ENCODE measurements at places on chromosomes 6 and 20.

DNA sequence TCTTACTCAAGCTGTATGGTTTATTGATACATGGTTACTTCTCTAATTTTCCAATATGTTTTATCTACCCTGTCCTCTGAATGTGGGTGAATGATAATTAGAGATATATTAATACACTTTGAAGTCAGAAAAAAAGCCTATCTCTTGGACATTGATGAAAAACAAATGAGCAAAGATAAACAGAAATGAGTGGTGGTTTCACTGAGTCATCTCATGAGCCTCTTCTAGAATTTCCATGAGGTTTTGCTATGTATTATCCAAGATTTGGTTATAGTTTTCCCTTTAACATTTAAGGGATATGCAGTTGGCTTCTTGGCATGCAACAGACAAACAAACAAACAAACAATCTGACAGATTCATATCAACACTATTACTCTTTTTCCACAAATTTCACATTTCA lies 586.8 kb downstream of the RFPL4B start:
- no peak for DNase-seq

- no peak for DNase-seq
Observed at GRCh38 chr20:17666481-17666880, 15.6 kb downstream of the RRBP1 start.

GRCh38 chr6:135319819-135320218 lies 138.7 kb downstream of the MYB start:
- no peak for DNase-seq

DNA sequence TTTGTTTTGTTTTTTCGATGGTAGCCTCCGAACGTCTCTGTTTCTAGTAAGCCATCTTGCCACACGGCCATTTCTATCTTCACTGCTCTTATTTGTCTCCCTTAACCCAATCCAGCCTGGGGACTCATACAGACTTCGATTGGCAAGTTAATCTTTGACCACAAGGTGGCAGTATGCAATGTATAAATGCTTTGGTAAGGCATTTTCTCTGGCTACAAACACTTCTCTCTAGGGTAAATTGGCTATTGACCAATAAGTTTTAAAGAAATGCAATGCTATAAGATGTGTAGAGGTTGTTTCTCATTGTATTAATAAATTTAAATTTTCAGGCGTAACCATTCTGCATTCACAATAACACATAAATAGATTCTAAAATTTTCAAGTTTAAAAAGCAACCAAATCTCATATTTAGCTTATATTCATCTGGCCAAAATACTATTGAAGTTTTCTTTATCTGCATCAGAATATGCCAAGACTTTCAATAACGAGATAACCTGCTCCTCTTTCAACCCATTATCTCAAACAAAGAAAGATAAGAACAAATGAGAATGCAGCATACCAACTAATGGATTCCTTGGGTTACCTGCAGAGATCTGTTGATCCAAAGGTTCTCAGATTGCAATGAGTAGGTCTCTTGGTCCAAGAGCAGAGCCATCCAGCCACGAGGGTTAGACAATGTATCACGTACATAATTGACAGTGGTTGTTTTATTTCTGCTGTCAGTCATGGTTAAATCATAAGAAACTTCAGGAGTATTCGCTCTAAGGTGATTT lies 231.9 kb downstream of the PKHD1 start:
- no peak for DNase-seq

- DNase-seq: no peak
Observed at GRCh38 chr6:97102145-97102790, 177.7 kb downstream of the KLHL32 start.

DNA sequence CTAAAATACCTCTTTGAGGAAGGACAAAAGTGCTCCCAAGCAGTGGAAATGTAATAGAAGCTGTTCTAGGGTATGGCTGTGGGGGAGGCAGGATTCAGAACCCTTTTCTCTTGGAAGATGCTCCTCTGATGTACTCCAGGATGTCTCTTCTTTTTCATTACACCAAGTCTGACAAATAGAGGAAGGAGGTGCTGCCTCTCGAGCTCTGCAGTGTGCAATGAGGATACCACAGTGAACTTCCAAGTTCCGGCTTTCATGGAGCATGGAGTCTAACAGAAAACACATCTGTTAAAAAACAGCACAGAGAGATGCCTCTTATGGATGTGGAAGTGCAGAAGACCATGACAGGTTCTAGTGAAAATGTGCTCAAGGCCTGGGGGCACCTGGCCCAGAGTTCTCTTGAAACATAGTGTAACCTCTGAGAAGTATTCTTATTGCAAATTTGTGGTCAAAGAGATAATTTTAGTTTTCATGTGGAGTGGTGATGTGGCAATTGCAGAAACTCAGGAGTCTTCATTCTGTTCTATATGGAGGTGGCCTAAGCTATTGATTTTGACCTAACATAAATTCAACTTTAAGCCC lies 362.0 kb upstream of the CITED2 start:
- no peak for DNase-seq

DNA sequence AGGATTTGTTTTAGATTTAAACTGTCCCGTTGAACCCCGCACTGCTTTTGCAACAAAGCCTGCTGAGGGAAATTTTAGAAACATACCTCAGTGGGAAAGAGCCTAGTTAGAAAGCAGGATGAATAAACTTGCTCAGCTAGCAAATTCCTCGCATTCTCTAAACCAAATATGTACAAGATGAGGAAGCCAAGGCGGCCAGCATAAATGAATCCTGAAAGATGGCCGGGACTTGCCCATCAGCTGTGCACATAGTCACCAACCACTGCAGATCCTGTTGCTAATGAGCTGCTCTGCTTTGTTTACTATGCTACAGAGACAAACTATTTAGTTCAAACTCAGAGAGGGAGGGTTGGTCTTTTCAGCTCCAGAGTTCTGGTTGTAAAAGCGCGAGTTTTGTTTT lies 49.0 kb downstream of the TMEM170B start:
- no peak for DNase-seq

GRCh38 chr6:77105091-77105490 lies 358.2 kb downstream of the HTR1B start:
- no peak for DNase-seq

- no peak for DNase-seq
Observed at GRCh38 chr6:34955442-34955841, 66.4 kb downstream of the ANKS1A start.

DNA sequence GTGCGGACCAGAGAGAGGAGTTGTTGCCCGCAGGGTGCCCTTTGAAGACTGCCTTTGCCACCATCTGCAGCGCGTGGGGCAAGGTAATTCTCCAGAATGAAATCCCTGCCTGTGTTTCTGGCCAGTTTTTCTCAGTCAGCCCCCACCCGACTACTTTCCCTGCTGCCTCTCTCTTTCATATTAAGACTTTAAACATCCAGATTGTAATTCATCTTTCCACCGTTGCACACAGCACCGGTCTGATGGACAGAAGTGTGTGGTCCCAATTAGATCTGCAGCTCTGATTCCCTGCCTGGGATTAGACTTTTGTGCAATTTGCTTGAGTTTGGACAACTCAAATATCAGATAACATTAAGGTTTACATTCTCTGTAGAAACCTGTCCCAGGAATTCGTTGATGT lies 489.0 kb downstream of the QKI start:
- DNase-seq: no peak

GRCh38 chr6:30074331-30075093 lies 1.1 kb downstream of the RNF39 start:
- no peak for DNase-seq

DNA sequence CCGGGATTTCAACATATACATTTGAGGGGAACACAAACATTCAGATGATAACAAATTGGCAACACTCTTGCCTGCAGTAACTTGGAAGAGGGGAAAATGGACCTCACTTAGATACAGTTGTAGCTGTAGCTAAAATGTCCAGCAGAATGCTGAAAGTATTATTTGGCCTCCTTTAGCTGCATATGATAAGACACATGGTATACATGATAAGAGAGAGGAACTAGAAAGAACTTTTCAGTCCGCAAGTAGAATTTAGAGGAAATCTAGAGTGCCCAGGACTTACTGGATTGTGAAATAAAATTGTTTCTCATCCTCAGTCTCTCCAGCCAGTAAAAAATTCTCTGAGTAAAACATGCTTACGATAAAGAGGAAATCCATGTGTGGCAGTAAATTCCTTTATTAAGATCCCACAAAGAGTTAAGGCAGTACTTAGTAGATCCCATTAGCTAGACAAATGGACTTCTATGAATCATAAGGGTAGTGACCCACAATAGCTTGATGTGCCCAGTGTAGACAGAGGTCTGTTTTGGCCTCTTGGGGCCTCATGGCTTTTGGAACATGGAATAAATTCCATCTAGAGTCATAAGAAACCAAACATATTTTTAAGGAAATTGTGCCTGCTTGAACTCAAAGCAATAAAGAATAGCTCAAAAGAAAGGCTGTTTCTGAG lies 87.9 kb upstream of the RBM24 start:
- no peak for DNase-seq

- DNase-seq: no peak
Observed at GRCh38 chr20:47776639-47777038, 8.6 kb downstream of the SULF2 start.

DNA sequence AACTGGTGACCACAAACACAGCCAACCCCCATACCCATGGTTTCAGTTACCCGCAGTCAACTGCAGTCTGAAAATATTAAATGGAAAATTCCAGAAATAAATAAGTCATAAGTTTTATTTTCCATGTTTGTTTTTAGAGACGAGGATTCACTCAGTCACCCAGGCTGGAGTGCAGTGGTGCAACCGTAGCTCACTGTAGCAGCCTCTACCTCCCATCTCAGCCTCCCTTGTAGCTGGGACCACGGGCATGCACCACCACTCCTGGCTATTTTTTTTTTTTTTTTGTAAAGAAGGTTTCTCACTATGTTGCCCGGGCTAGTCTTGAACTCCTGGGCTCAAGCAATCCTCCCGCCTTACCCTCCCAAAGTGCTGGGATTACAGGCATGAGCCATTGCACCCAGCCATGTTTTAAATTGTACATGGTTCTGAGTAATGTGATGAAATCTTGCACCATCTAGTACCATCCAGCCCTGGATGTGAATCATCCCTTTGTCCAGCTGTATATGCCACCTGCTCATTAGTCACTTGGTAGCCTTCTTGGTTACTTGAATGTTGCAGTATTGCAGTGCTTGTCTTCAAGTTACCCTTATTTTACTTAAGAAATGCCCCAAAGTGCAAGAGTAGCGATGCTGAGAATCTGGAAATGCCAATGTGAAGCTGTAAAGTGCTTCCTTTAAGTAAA lies 14.5 kb downstream of the CSNK2A1 start:
- DNase-seq: no peak

DNA sequence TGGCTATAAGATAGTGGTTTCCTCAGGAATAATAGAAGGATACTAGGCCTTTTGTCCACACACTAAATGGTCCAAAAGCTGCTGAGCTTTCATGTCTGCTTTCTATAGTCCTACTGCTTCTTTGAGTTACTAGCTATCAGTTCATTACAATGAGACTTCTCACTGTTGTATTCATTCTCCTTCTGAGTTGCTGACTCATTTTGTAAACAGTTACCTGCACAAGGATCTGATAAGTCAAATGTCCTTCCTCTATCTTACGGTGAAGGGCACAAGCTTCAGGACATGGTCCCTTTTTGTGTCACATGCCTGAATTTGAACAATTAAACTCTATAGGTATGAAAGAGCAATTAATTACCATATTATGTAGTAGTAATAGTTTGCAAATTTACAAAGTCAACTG lies 90.5 kb downstream of the MAN1A1 start:
- no peak for DNase-seq

DNA sequence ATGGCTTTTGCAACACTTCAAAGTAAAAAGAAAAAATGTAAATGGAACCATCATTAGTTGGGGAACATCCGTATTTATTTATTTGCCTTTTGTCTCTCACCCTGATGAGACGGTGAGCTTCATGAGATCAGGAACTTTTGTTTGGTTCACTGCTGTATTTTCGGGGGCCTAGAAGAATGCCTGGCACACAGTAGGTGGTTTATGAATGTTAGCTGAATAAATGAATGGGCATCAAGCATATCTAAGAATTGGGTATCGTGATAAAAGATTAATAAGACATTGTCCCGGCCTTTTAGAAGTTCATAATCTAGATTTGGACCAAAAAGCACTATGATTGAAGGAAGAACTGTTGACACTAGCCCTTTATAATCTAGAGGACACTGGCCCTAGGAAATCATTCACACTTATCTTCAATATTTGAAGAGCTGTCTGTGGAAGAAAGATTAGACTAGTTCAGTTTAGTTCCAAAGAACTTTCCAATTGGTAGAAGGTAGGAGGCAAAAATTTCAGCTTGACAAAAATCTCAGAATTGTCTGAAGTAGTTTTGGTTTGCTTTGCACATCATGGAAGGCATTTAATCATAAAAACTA lies 70.3 kb upstream of the CD83 start:
- no peak for DNase-seq

- no peak for DNase-seq
Observed at GRCh38 chr20:24690408-24690807, 221.0 kb downstream of the SYNDIG1 start.

DNA sequence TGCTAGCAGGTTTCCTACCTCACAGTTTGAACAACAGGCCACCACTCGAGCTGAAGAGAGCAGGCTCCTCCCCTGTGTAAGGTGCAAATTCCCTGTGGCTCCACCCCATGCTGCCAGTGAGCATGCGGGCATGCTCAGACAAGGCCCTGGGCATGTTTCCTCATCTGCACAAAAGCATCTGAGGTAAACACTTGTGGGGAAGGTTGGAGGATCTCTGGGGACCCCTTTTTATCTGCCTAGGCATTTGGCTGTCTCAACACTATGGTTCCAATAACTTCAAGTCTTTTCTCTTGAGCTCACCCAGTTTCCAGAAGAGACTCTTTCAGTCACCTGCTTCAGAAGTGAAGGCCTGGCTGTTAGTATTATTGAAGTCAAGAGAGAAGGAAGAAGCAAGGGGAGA lies 9.4 kb downstream of the C6orf58 start:
- no peak for DNase-seq

GRCh38 chr6:103280417-103280816 lies 1579.3 kb downstream of the HACE1 start:
- no peak for DNase-seq

DNA sequence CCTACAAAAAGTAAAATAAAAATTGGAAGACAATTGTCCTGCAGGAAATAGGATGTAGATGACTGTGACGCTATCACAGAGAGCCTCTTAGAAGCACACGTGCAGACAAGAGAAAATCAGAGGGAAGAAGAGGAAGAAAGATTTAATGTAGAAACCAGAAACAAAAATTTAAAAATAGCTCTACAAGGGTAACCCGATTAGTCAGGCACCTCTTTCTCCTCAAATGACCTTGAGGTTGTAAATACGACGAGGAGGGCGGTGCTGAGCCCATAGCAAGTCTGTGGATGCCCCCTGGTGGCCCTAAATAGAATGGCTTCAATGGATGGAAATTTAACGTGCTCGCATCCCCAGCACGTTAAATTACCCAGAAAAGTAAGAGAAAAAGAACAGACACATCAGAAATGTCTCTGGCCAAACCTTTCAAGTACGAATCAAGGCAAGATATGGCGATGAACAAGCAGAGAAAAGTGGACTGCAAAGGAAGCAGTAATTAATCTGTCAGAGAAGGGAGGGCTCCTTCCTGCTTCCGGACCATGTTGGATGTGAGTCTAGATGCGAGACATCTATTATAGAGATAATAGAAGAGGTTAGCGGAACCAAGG lies 4.2 kb upstream of the PRPH2 start:
- DNase-seq: peak; percentile 50

DNA sequence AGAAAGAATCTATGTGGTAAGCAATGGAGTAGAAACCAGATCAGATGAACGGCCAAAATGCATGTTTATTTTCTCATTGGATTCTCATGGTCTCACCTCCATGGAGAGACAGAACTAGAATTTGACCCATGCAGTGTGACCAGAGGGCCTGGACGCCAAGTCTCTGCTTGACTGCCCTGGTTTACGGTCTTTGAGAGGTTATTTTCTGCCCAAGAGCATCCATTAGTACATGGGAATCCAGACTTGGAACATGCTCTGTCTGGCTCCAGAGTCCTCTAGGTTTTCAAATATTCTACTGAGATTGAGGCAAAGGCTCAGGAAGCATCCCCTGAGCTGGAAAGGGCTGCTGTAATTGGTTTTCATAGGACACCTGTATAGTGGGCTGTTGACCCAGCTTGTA lies 45.5 kb upstream of the UST start:
- DNase-seq: no peak

Measured in activated effector memory CD4-positive, alpha-beta T cell treated with Interleukin-2 at 50 U/mL for 16 hours (primary cell).